ENCODE measurements at places on chromosomes 6 and 20.

GRCh38 chr6:119521251-119521650 is 171.7 kb upstream of the MAN1A1 start:
- no peak for DNase-seq

- DNase-seq, result no peak
Observed at GRCh38 chr6:8736156-8736895, 301.0 kb upstream of the SLC35B3 start.

DNA sequence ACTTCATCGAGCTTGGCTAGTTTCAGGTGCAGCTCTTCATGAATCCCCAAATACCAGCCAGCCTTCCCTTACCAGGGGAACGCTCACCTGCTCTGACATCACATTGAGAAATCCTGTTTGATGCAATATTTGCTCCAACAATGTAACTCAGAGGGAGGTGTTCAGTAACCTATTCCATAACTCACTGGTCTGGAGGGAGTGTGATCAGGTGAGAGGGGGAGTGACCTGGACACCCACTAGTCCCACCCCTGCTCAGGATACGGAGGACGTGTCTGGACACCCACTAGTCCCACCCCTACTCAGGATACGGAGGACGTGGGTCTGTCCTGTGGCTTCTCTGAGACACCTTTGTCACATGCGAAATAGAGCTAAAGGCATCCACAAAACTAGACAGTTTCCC is 70.3 kb downstream of the HUS1B start:
- no peak for DNase-seq

- no peak for DNase-seq
Observed at GRCh38 chr20:18985551-18985950, 172.0 kb downstream of the SCP2D1 start.

DNA sequence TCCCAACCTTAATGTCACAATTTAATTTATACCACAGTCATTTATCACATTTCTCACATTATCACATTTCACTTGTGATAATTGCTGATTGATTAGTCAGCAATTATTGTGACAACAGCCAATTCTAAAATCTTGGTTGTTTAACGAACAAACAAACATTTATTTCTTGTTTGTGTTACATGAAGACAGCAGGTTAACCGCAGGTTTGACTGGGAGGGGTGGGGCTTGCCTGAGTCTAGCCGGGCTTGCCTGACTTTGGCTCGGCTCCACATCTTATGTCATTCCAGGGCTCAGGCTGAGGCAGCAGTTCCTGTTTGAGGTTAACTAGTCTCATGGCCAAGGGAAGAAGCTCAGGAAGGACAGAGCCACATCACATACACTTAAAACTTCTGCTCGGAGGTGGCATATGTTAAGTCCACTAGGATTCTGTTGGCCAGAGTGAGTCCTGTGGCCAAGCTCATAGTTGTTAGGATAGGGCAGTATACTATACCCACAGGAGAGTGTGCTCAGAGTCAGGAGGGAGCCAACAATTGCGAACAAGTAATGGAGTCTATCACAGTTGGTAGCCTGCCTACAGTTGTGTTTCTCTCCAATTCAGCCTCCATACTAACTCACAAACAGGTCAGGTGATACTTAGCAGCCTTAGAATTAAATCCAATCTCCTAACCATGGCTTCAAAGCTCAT is 90.0 kb upstream of the IFNGR1 start:
- DNase-seq, result no peak

DNA sequence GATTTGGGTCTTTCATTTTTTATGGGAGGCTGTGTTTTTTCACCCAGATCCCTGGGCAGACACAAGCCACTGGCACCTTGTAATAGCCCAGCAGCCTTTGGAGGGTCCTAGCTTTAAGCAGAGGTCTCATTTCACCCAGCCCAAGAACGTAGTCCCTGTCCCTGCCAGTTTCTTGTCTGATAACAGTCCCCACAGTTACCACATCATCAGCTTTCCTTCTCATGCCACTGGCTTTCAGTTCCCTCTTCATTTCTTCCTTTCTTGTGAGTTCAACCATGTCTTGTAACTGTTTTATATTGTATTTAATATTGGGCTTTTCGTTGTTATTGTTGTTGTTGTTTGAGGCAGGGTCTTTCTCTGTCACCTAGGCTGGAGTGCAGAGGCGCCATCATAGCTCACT is 10.6 kb downstream of the PNPLA1 start:
- DNase-seq, result no peak

- DNase-seq, result no peak
Observed at GRCh38 chr6:113160306-113161017, 696.7 kb upstream of the MARCKS start.

DNA sequence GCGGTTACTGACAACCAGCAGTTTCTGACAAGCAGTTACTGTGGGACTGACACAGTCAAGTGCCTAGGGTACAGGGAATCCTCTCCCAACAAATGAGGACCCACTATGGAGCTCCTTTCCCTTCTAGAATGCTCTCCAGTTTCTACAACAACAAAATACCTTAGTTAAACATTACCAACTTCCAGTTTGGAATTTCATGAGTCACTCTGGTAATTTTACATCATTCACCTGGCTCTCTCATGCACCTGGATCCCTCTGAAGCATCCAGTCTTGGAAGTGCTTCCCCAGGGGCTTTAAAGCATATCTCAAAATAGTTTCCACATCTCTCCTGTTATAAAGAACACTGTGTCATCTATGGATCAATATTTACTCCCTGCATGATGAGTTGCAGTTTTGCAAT is 286.7 kb upstream of the SPTLC3 start:
- no peak for DNase-seq

GRCh38 chr20:13639150-13639497 is 392 bp upstream of the TASP1 start:
- DNase-seq, result no peak

DNA sequence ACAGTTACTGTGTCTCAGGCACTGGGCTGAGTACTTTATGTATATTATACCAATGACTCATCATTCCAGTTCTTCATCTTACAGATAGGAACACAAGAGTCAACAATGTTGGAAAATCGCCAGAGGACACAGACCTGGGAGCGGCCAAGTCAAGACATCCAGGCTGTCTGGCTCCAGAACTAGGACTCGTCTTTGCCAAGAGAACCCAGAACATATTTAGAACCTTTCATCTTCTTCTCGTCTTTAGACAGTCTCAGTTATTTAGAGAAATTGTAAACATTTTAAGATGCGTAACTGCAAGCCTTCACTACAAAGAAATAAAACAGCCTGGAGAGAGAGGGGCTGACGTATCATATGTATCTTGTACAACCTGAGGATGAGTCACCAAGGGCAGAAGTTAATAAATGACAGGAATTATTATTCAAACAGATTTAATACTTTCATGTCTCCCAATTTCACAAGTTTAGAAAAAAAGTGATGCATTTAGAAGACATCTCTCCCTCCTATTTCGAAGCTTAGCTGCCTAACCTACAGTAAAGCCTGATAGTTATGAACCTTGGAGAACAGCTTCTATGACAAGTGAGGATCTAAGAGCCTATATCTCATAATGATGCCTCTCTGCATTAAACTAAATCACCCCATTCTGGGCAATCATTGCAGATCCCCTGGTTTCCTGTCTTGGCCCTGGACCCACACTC is 43.4 kb downstream of the SLC22A3 start:
- no peak for DNase-seq

GRCh38 chr6:108473197-108473596 is 87.5 kb upstream of the FOXO3 start:
- no peak for DNase-seq

Measured in stimulated activated CD8-positive, alpha-beta memory T cell treated with anti-CD3 and anti-CD28 coated beads, Interleukin-4, amount 100 ng/mL, for 1 hour (primary cell).